ENCODE measurements at places on chromosomes 13 and 19.

- no peak for DNase-seq
Measured at GRCh38 chr13:46526100-46526735, 26.8 kb upstream of the LRCH1 start.

DNA sequence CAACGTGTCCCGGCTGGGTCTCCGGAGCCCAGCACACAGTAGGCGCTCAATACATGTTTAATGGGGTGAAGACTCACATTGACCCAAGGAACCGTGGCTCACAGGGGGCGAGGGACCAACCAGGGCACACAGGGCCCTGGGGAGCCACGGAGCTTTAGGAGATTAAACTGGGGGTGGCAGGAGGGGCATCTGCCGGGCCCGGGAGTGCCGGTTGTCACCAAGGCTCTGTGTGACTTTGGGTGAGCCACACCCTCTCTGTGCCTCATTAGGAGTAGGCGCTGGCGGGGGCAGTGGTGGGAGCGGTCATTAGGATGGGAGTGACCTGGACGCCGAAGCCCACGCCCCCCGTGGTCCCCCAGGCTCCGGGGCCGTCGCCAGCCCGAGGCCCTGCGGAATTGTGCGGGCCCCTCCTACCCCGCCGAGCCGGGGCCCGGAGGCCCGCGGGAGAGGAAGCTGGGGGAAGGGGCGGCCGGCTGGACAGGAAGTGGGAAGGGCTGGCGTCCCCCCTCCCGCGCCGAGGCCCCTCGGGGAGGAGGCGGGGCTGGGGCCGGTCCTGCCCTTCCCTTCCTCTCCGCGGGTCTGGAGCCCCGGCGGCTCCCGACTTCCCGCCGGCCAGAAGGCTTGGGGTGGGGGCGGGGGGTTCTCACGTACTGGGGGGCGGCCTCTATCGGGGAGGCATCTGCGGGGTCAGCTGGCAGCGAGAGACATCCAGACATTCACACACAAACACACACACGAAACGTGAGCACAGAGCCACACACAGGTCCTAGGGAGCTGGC is 1.8 kb upstream of the SSBP4 start:
- DNase-seq, result peak; percentile 68

DNA sequence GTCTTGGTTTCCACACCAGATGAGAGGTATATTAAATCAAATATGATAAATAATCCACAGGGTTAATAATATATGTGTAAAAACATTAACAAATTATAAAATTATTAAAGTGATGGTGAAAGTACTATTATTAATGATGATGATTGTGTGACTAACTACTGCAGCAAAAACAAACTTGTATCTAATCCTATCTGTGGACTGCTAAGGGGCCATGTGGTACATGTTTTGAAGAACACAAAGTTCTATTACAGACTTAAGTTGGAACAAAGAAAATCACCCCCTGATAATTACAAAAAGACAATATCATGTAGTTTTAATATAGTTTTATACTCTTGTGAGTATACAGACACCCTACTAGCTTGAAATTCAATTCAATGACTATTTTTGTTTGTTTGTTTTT is 504.2 kb upstream of the NBEA start:
- DNase-seq, result no peak

DNA sequence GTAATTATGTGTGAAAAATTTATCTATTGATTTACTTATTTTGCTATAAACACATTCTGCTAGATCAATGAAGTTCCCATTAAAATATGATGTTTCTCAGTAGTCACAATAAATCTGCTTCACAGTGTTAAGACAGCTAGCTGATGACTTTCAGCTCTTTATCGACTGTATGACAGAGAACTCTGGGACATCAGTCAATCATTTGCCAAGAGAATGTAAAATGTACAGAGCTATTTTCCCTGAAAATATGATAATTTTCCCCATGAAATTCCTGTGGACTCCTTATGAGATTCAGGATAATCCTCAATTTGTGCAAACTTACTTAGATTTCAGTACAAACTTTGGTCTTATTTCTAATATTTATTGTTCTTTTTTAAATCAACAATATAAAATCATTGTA is 430.5 kb downstream of the SLITRK6 start:
- no peak for DNase-seq

- DNase-seq, result no peak
Measured at GRCh38 chr13:92017737-92018136, 619.3 kb downstream of the GPC5 start.

Measured in KG1 (cell line).